ENCODE measurements at places on chromosomes 12 and 14.

DNA sequence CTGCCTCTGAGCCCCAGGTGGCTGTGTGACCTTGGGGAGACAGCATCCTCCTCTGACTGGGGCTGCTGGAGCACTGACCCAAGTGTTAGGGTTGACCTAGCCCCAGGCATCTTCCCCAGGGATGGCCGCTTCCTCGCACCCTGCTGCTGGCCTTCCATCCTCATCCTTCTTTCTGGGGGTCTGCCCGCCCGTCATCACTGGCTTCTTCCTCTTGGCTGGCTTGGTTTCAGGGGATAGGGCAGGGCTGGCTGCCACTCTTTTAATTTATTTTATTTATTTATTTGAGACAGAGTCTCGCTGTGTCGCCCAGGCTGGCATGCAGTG is 3.5 kb downstream of the TEDC1 start:
- no peak for DNase-seq

GRCh38 chr12:108271951-108272872 is 66.9 kb downstream of the CMKLR1 start:
- no peak for DNase-seq

- DNase-seq, result no peak
Measured at GRCh38 chr14:103260629-103261124, 73.4 kb upstream of the EIF5 start.

- DNase-seq, result no peak
Measured at GRCh38 chr12:6198556-6198955, 1.6 kb upstream of the CD9 start.

- DNase-seq, result no peak
Measured at GRCh38 chr14:64763085-64763782, 59.0 kb downstream of the PLEKHG3 start.
